ENCODE measurements at places on chromosomes 1 and 21. TPM values are rescaled to one million over a fixed set of nuclear protein-coding genes. Genes with fewer than 3 reads are reported as not detected.

Gene LIX1L
- 27.6 TPM for total RNA-seq

Gene ZNF683
- total RNA-seq: not detected

Gene C1orf94
- total RNA-seq: not detected

Gene ZRANB2
- 159 TPM for total RNA-seq

Gene RGSL1
- total RNA-seq: not detected

Gene LAX1
- total RNA-seq: 0.07 TPM

Gene FCRLB
- total RNA-seq: 0.59 TPM

DNA sequence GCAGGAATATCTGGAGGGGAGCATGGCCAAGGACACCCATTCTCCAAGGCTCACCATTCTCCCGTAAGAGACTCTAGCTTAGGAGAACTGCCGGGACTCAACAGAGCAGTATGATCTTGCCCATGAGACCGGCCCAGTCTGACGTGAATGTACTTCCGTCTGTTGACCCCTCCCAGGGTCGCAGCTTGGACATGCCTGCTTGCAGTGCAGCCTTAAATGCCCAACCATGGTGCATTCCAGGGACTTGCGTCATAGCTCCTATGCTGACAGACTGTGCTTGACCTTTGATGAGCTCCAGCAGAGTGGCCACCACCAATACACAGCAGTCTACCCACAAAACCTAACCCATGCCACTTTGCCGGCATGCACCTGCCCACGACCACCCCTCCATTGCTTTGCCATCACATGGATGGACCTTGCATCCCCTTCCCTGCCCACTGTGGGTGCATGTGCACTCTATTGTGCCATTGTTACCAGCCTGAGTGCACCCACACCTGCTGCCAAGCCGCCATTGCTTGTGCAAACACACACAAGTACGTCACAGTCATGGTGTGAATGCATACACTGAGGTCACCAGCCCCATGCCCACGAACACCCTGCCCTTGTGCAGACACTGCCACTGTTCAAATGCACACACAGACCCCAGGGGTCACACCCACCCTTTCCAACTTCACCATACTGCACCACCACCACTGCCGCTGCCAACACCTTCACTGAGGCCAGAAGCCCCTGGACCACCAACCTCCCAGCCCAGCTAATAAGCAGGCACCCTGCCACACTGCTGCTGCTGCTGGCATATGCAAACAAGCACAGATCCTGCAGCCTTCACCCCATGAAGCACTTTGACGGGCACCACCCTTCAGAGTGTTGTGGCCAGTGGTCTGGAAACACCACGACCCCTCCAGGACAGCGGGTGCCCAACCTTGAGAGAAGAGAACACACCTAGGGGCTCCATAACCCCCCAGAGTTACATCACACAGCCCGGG lies 1141.3 kb downstream of the BRINP3 start:
- DNase-seq: no peak

- no peak for DNase-seq
Measured at GRCh38 chr1:86169625-86170024, 13.1 kb upstream of the COL24A1 start.

DNA sequence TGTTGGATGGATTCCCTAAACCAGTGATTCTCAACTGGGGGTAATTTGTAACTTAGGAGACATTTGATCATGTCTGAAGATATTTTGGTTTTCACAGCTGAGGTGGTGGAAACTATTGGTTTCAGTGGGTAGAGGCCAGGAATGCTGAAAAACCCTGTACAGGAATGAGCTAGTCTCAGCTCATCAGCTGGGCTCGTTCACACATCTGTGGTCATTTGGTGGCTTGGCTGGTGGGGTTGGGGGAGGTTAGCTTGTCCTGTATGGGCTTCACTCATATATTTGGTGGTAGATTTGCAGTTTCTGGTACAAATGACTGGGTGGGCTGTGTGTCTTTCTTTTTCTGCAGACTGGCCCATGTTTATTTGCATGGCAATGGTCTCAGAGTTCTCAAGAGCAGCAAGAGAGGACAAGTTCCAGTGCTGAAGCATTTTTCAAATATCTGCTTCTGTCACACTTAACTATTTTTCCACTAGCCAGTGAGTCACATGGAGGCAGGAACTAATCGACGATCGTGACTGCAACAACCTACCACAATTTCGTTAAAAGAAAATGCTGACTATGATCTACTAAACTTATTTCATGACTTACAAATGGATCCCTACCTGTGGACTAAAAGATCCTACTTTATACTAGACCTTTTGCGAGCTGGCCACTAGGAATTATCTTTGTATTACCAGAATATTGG lies 321.7 kb upstream of the PLXNA2 start:
- no peak for DNase-seq

GRCh38 chr1:186739515-186739914 lies 59.3 kb upstream of the PTGS2 start:
- DNase-seq: no peak

DNA sequence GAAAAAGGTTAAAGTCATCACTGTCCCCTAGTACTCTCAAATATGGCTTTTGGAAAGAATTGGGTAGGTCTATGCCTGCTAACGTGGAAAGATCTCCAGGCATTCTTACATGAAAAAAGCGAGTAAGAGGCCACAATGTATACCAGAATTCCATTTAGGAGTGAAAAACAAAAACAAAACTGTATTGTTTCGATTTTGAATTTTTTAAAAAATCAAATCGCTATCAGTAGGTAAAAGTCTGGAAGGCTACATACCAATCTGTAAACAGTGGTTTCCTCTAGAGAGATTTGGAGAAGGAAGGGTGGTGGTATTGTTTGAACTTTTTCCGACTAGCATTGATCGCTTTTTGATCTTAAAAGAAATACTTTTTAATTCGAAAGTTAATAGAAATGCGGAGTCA lies 55.9 kb downstream of the RRAGC start:
- no peak for DNase-seq

DNA sequence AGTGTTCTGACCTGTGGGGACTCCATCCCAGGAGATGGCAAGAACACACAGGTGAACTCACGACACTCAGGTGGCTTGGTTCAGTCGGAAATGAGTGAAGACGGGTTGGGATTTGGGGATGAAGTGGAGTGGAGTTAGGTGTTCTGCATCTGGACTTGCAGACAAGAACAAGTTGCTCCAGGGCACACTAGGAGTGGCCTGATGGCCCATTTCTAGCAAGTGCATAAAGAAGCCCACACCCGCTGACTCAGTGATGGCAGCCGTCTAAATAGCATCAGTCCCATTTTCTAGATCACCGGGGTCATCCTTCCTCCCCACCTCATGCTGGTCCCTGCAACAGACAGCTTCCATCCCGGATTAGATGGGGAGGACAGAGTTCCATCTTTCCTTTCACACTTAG lies 278.4 kb downstream of the C1orf94 start:
- no peak for DNase-seq

GRCh38 chr1:66346873-66347272 lies 187.1 kb upstream of the SGIP1 start:
- no peak for DNase-seq
